ENCODE measurements at places on chromosomes 4 and X. TPM values are rescaled to one million over a fixed set of nuclear protein-coding genes. Genes with fewer than 3 reads are reported as not detected.
A peak's percentile ranks its signal among the peaks of the same experiment; 100 is the strongest.

- H3K27me3 ChIP-seq, result no peaks in the 10 kb centered on the region
- no peaks in the 10 kb centered on the region for H3K36me3 ChIP-seq
- H3K4me3 ChIP-seq, result peak overlapping the region; percentile 89
- DNase-seq, result no peak
- peaks cover 27% of the 10 kb centered on the region for H3K4me1 ChIP-seq
- H3K27ac ChIP-seq, result peak overlapping the region; percentile 92
Observed at GRCh38 chr4:48340276-48340964, 909 bp upstream of the SLAIN2 start.

The TDO2 gene
- polyA plus RNA-seq, result not detected

The GAB3 gene
- polyA plus RNA-seq, result 0.60 TPM

The PNCK gene
- not detected for polyA plus RNA-seq

The LRAT gene
- polyA plus RNA-seq, result 0.25 TPM

DNA sequence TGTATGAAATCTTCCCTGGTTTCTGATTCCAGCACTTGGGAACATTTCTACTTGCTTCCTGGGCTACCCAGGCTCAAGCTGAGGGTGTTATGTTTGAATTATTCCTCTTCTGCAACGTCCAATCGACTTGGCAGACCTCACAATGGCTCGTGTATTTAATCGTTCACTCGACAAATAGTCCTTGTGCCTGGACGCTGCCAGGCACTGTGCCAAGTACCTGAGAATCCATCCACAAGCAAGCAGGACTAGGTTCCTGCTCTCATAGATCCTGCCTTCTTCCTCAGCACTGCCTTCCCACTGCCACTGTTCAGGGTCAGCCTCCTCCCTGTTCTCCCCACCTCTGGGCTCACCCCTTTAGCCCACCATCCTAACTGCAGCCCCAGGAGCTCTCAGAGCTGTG is 113.3 kb downstream of the EFNB1 start:
- H3K27ac ChIP-seq, result peak overlapping the region; percentile 31
- H3K4me1 ChIP-seq, result no peaks in the 10 kb centered on the region
- DNase-seq, result peak; percentile 50
- no peak overlapping the region for H3K4me3 ChIP-seq
- no peaks in the 10 kb centered on the region for H3K36me3 ChIP-seq

The JAKMIP1 gene
- 1.8 TPM for polyA plus RNA-seq

GRCh38 chr4:88489100-88489761 is 32.3 kb downstream of the HERC5 start:
- H3K4me3 ChIP-seq, result no peak overlapping the region
- no peak for DNase-seq
- no peaks in the 10 kb centered on the region for H3K27me3 ChIP-seq
- H3K27ac ChIP-seq, result no peak overlapping the region
- H3K4me1 ChIP-seq, result no peaks in the 10 kb centered on the region
- no peaks in the 10 kb centered on the region for H3K36me3 ChIP-seq

DNA sequence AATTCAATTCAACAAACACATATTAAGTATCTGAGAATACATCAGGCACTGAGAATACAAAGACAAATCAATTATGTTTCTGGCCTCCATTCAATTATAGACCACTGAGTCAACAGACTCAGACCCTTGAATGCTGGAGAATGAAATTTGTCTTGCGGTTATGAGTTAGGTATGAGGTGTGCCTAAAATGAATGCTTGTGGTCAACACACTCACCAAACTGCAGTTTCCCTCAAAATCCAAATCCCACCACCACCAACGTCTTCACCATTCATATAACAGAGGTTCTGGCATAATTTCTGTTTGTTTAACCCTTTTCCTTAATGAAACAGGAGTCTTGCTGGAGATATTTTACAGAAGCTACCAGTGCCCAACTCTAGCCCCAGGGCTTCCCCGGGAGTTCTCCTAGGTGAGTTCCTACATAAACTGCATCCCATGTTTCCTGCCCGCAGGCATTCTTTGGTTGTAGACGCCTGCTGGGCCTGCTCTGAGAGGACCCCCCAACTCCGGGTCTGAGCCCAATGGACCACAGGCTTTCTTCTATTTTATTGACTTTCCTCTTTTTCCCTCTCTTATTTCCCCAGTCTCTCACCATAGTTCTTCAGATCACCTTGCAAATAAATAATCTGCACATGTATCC is 119.2 kb downstream of the DDX53 start:
- H3K4me1 ChIP-seq, result no peaks in the 10 kb centered on the region
- no peak overlapping the region for H3K4me3 ChIP-seq
- H3K27ac ChIP-seq, result no peak overlapping the region
- DNase-seq, result no peak
- no peaks in the 10 kb centered on the region for H3K36me3 ChIP-seq

The LGI2 gene
- not detected for polyA plus RNA-seq

- DNase-seq, result no peak
- no peak overlapping the region for H3K4me3 ChIP-seq
- no peaks in the 10 kb centered on the region for H3K4me1 ChIP-seq
- H3K27me3 ChIP-seq, result no peaks in the 10 kb centered on the region
Observed at GRCh38 chr4:27428661-27429060, 568.0 kb downstream of the STIM2 start.

The N4BP2 gene
- 2.7 TPM for polyA plus RNA-seq

The HUWE1 gene
- polyA plus RNA-seq, result 12.3 TPM

DNA sequence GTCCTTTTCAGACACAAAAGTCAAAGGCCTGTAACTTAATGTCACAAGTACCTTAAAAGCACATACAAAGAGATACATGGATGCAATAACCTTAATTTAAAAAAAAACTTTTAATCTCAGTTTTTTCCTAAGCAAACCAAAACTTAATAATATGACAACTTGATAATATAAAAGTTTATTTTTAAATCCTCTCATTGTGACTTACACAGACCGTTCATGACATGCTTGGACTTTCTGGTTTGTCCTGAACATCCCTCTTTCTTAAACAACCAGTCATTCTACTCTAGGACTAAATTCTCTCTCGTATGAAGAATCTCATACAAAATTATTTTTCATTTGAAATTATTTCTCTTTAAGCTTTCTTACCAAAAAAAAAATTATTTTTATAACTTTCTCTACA is 43.1 kb upstream of the CYP2U1 start:
- H3K36me3 ChIP-seq, result no peaks in the 10 kb centered on the region
- no peak overlapping the region for H3K4me3 ChIP-seq
- H3K27ac ChIP-seq, result no peak overlapping the region

DNA sequence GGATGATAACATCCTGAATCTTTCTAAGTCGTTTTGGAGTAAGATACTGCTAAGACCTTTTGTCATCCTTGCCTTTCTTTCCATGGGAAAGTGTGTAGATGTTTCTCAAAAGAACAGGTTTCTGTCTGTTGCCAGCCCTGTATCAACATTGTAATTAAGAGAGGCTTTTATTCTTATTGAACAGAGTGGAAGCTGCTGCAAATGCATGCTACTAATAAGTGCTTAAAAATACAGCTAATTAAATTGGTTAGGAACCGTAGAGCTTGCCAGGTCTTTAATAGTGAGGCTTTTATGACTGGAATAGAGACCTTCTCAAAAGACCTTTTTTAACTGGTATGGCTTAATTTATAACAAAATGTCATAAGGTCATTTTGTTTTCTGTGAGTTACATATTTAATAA is 34.4 kb downstream of the INTU start:
- H3K4me1 ChIP-seq, result no peaks in the 10 kb centered on the region
- no peak overlapping the region for H3K4me3 ChIP-seq
- H3K36me3 ChIP-seq, result no peaks in the 10 kb centered on the region
- H3K27me3 ChIP-seq, result no peaks in the 10 kb centered on the region
- no peak for DNase-seq
- no peak overlapping the region for H3K27ac ChIP-seq

The SPIN2B gene
- polyA plus RNA-seq, result 12.0 TPM

DNA sequence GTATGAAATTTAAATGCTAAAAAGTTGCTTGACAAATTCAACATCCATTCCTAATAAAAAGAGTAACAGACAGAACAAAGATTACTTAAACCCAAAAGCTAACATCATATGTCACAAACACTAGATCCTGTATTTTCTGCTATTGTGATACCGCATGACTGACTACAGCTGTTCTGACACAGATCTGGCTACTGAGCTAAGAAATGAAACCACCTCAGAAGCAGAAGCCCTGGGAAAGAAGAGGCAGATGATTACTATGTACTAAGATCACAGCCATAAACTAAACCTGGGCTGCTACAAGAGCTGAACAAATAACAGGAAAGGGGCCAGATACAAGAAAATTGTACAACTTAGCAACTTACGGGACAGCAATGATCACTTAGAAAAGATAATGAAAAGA is 9.4 kb downstream of the LETM1 start:
- H3K4me1 ChIP-seq, result peaks cover 8% of the 10 kb centered on the region
- DNase-seq, result no peak
- no peaks in the 10 kb centered on the region for H3K27me3 ChIP-seq
- H3K36me3 ChIP-seq, result peaks cover 5% of the 10 kb centered on the region

DNA sequence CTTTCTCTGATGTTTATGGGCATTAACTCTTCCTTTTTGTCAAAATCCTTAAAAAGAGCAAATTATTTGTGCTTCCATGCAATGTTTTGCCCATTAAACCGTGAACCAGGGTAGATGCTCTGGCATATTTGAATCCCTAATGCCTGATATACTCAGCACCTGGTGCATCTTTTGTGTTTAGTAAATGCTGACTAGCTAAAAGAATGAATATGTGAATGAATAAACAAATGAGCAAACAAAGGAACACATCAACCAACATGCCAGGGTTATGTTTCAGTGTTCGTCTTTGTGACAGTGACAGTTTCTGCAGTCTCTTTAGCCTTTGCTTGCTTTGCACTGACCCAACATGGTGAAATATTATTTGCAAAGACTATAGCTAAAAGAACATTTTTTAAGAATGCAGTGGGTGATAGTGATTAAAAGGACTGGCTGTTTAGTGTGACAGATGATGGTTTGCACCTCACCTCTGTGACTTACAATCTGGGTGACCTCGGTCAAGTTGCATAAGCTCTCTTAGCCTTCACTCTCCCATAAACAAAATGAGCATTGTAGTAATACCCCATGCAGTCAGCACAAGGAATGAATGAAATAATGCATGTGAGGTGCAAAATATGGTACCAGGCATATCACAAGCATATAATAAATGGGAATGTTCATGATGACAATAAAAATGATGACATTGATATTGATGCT is 29.5 kb downstream of the SMPX start:
- H3K36me3 ChIP-seq, result no peaks in the 10 kb centered on the region
- no peaks in the 10 kb centered on the region for H3K4me1 ChIP-seq
- H3K4me3 ChIP-seq, result no peak overlapping the region
- DNase-seq, result no peak
- H3K27me3 ChIP-seq, result no peaks in the 10 kb centered on the region

The KLF8 gene
- polyA plus RNA-seq, result 0.69 TPM

The NAA15 gene
- 5.4 TPM for polyA plus RNA-seq

The TRIM75 gene
- not detected for polyA plus RNA-seq

- H3K4me3 ChIP-seq, result no peak overlapping the region
- no peak overlapping the region for H3K27ac ChIP-seq
- no peaks in the 10 kb centered on the region for H3K27me3 ChIP-seq
- no peak for DNase-seq
- no peaks in the 10 kb centered on the region for H3K4me1 ChIP-seq
Observed at GRCh38 chr4:89283226-89284009, 24.2 kb downstream of the GPRIN3 start.

The SMPX gene
- not detected for polyA plus RNA-seq

DNA sequence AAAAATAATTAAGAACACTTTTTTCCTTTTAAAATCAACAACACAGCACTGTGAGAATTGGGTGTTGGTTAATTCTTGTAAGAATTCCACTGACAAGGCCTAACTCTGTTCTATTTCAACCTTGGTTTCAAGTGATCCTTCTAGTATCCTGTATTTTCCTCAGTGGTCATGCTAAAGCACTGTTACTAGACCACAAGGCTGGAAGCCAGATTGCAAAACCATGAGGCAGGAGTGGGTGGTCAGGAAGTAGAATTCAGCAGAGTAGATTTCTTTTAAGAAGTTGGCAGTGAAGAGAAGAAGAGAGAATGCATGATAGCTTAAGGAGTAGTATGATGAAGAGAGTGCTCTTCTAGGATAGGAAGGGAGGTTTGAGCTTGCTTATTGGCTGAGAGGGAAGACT is 71.6 kb upstream of the LEF1 start:
- no peak overlapping the region for H3K4me3 ChIP-seq
- no peak overlapping the region for H3K27ac ChIP-seq
- H3K4me1 ChIP-seq, result no peaks in the 10 kb centered on the region
- DNase-seq, result no peak
- H3K36me3 ChIP-seq, result no peaks in the 10 kb centered on the region
- H3K27me3 ChIP-seq, result no peaks in the 10 kb centered on the region

- no peaks in the 10 kb centered on the region for H3K36me3 ChIP-seq
- DNase-seq, result no peak
- H3K4me1 ChIP-seq, result no peaks in the 10 kb centered on the region
- H3K27ac ChIP-seq, result no peak overlapping the region
- no peaks in the 10 kb centered on the region for H3K27me3 ChIP-seq
Observed at GRCh38 chr4:42101446-42101975, 50.9 kb downstream of the BEND4 start.

- H3K27me3 ChIP-seq, result no peaks in the 10 kb centered on the region
- DNase-seq, result no peak
- no peaks in the 10 kb centered on the region for H3K4me1 ChIP-seq
Observed at GRCh38 chr4:106985830-106986229, 50.3 kb downstream of the DKK2 start.

The AMBN gene
- not detected for polyA plus RNA-seq

GRCh38 chrX:7334253-7334935 is 186.4 kb upstream of the PUDP start:
- no peaks in the 10 kb centered on the region for H3K27me3 ChIP-seq
- no peaks in the 10 kb centered on the region for H3K36me3 ChIP-seq
- H3K4me3 ChIP-seq, result no peak overlapping the region
- no peak overlapping the region for H3K27ac ChIP-seq

DNA sequence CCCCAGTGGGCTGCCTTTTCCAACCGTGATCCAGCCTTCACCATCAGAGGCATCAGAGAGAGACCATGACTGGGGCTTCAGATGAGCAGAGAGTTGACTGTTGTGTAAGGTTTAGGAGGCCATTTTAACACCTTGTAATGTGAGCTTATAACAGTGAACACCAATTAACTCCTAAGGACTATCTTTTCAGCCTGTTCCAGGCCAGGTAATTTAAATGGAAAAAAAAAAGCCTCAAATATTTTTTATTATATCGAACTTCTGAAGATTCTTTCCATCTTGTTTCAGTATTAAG is 13.3 kb upstream of the ELOVL6 start:
- no peaks in the 10 kb centered on the region for H3K36me3 ChIP-seq
- H3K27ac ChIP-seq, result no peak overlapping the region
- DNase-seq, result no peak
- H3K4me3 ChIP-seq, result no peak overlapping the region
- H3K27me3 ChIP-seq, result no peaks in the 10 kb centered on the region
